ENCODE measurements at places on chromosomes 1 and 21.

- DNase-seq: no peak
Observed at GRCh38 chr21:38929142-38929541, 123.4 kb downstream of the ETS2 start.

- no peak for DNase-seq
Observed at GRCh38 chr21:33825419-33825818, 90.2 kb downstream of the ATP5PO start.

DNA sequence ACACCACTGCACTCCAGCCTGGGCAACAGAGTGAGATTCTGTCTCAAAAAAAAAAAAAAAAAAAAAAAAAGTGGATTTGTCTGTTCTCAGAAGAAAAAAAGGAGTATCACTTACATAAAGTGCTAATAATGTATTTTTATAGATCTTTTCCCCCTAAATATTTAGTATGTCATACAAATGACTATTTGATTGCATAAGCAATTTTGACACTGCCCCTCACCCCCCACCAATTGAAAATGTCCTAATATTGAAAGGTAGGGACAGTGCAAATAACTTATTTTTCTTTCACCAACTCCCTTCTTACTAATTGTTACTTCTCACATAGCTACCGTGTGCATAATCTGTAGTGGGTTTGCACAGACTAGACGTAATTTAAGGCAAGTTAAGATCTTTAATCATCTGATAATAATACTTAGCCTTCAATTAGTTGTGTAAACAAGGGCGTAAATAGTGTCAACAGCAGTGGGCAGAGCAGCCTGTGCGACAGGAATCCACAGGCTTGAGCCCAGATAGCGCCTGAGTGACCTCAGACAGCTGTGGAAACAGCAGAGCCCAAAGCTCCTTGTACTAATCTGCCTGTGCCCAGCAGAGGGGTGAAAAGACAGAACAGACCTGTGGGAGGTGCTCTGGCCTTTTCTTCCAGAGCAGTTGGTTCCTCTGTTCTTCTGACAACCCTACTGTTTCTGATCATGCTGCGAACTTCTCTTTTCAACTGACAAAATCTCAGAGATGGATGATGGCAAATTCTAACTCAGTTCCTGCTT lies 4.5 kb upstream of the IER5 start:
- DNase-seq: peak; percentile 79

GRCh38 chr1:21362096-21362495 lies 71.8 kb upstream of the ECE1 start:
- DNase-seq: no peak

DNA sequence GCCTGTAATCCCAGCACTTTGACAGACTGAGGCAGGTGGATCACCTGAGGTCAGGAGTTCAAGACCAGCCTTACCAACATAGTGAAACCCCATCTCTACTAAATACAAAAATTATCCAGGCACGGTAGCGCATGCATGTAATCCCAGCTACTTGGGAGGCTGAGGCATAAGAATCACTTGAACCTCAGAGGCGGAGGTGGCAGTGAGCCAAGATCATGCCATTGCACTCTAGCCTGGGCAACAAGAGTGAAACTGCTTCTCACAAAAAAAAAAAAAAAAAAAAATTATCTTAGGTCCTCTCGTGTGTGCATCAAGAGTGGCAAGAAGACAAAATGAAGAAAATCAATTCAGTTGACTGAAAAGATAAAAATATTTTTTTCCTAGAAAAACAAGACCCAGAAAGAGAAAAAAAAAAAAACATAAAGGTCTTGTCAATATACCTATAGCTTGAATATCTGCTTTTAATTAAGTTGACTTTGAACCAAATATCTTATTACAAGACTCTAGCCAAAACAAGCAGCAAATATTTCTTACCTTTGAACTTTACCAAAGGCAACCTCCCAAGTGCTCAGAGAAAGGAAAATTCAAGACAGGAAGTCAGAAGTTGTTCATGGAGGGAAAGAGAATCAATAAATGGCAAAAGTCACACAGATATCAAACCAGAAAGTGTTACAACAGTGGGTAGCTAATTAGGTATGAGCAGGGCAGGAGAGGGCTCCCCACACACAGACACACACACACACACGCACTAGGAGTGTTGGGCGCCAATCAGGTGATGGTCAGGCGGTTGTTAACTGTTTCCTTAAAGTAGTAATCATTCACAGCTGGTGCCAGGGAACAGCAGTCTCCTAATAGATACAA lies 29.6 kb downstream of the ITLN2 start:
- DNase-seq: no peak

GRCh38 chr1:149979972-149980540 lies 30.5 kb downstream of the OTUD7B start:
- DNase-seq: no peak

GRCh38 chr1:13960375-13960987 lies 260.5 kb downstream of the PRDM2 start:
- peak; percentile 64 for DNase-seq

GRCh38 chr1:61436491-61437120 lies 288.3 kb downstream of the TM2D1 start:
- no peak for DNase-seq

GRCh38 chr1:97461782-97462181 lies 459.1 kb downstream of the DPYD start:
- no peak for DNase-seq

DNA sequence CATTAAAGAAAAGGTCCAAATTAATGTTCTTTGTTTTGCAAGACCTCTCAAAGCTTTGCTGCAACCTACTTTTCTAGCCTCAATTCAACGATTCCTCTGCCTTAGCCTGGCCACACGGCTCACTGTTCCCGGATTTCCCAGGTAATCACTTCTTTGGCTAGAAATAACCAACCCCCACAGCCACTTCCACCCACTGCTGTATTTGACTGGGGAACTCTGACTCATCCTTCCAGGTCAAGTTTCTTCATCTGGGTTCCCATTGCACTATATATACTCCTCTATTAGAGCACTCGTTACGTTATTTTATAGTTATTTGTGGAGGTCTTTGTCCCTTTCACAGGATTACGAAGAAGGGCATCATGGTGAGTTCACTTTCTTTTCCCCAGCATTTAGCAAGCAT lies 185.9 kb downstream of the CACNA1E start:
- DNase-seq: no peak

All from CD4-positive, alpha-beta T cell treated with Interleukin-2 at 100 ng/mL for 4 hours (primary cell).